Hematopoietic multipotent progenitor cell treated with erythropoietin and hydrocortisone succinate and interleukin-3 and kit ligand, for 8 days (in vitro differentiated cells): ENCODE measurements at places on chromosomes 4 and X.

DNA sequence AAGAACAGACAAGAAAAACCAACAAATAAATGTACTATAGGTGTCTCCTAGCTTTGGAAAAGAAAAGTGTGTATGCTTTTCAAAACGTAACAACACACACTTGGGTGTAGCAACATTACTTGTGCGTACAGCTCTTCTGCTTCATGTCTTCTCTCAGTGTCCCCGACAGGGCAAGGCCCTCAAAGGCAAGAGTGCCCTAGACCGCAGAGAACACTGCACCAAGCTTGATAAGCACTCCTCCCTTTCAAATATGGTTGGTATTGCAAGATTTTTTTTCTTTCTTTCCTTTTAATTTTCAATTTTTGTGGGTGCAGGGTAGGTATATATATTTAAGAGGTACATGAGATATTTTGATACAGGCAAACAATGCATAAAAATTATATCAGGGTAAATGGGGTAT, 106.8 kb downstream of the EIF4E start:
- DNase-seq = peak; percentile 82

DNA sequence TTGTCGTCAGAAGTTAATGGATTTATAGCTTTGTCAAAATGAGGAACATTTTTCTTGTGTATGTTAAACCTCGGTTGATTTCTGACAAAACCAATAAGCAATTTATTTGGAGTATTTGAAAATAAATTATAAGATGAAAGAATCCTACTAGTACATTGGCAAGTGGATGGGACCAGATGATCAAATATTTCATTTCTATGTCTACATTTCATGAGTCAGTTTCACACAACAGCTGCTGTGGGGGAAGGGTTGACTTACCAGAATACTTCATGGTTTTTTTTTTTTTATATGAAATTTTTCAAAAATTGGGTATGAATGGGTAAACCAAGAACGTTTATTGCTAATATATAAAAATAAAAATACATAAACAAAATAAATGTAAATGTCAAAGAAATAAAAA, 39.4 kb downstream of the RAPGEF2 start:
- DNase-seq = peak; percentile 38

GRCh38 chrX:130186651-130187050, 14.9 kb downstream of the RAB33A start:
- DNase-seq = no peak

DNA sequence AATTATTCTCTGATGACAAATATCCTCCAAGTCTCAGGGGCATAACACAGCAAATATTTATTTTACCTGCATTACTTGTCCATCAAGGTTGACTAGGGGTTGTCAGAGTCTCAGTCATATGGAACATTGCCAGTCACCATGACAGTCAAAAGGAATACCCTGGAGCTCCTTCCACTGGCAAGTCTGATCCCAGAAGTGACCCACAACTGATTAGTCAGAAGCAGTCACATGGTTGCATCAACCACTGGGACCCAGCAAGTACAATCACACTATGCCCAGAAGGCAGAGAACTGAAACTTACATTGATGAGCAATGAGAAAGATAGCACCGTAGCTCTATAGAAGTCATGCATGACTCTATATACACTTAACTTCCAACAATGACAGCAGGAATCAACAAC, 41.9 kb upstream of the SOD3 start:
- DNase-seq = no peak

DNA sequence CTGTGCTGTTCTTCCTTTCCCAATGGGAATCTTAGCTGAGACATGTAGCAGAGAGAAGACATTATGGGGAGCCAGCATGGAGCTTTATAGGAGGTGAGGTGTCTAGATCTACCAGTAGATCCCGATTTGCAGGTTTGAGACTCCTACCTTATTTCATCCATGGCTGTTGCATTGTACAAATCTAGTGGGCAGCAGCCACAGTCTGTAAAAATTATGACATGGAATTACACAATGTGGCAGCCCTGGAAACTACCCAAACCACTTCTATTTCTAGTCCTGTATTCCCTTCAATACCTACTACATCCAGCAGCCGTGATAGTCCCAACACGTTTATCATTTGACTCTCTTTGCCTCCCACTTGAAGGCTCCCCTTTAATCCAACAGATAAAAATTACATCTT, 8.1 kb downstream of the ATP7A start:
- DNase-seq = no peak

DNA sequence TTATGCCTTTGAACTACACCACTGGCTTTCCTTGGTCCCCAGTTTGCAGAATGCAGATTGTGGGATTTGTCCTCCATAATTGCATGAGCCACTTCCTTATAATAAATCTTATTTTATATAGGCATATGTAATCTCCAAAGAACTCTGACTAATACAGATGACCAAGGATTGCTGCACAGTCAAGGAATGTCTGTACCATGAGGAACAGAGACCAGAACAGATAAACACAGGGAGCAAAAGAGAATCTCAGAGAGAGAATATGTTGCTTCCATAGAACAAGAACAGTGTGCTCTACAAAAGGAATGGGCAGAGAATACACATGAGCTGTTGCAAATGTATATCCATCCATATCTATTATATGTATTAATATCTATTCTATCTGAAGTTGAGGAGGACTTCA, 111.1 kb downstream of the ADRA2C start:
- no peak for DNase-seq

GRCh38 chrX:69124108-69124507, 41.1 kb downstream of the PJA1 start:
- no peak for DNase-seq

DNA sequence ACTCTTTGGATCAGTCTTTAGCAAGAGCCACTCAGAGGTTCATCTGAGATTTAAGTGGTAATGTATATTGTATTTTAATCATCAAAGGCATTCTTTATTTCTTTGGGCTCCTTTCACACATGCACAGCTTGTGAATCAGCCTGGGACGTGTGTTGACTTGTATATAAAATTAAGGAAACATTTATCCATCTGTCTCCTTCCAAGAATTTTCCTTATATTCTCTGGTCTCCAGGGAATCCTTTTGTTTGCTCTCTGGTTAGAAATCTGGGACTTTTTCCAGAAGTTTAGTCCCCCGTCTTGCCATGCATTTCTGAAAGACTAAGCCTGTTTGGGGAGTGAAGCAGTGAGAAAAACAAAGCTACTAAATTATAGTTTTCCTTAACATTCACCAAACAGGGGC, 212.3 kb downstream of the DCAF12L2 start:
- no peak for DNase-seq

DNA sequence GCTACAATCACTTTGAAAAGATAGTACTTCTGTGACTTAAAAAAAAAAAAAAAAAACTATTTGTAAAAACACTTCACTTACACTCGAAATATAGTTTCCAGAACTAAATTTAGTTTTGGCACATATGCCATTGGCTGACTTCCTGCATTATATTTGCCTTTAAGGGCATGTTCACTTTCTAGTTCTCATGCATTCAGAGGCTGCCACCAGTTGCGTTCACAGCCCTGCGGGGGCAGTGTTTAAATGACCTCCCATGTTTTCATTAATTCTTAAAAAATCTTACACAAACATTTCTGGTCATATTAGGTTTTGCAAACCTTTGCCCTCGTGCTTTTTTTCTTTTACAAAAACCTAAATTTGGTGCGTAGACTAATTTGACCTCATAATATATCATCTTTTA, 12.4 kb upstream of the ARHGAP6 start:
- DNase-seq = no peak

DNA sequence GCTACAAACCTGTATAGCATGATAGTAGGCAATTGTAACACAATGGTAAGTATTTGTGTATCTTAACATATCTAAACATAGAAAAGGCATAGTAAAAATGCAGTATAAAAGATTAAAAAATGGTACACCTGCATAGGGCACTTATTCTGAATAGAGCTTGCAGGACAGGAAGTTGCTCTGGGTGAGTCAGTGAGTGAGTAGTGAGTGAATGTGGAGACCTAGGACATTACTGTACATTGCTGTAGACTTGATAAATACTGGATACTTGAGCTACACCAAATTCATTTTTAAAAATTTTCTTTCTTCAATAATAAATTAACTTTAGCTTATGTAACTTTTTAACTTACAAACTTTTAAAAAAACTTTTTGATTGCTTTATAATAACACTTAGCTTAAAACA, 68.2 kb upstream of the MAML3 start:
- DNase-seq = no peak

DNA sequence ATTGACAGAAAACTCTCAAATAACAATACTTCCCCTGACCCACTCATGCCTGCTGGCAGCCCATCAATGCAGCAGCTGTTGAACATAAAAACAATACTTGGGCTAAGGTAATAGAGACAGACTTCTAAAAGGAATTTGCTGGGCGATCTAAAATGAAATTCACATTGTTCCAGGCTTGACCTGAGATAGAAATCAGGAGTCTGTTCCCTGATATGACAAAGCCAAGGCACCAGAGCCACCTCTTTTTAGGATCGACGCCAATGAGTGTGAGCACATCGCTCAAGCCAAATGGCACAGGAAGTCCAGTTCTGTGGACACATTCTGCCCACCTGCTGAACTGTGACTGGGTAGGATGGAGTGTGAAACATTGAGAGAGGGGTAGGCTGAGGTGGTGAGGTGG, 4.9 kb downstream of the SEPTIN11 start:
- DNase-seq = no peak

DNA sequence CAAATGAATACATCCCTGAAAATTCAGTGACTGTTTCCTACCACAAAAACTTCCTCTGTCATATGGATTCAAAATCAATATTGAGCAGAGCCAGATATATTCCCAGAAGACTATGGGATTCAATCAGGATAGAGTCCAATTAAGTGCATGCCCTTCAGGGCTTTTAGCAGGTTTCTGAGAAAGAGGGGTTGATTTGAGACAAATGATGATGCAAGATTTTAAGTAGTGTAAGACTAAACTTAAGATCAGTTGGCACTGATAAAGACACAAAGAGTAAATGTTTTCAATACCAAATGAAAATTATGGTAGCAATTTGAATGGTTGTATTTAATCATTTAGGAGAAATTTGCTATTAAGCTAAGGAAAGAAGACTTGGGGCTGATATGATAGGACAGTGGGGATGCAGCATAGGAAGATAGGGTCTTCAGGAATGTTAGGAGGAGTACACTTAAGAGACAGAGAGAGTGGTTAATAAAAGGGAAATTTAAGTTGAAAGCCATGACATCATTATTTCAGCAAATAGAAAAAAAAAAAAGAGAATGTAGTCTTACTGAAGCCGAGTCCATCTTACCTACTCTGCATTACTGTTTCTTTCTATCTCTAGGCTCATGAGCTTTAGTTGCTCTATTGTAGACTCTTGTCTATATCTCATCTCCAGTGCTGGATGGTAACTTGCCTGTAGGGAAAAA, 32.0 kb upstream of the XK start:
- peak; percentile 47 for DNase-seq

DNA sequence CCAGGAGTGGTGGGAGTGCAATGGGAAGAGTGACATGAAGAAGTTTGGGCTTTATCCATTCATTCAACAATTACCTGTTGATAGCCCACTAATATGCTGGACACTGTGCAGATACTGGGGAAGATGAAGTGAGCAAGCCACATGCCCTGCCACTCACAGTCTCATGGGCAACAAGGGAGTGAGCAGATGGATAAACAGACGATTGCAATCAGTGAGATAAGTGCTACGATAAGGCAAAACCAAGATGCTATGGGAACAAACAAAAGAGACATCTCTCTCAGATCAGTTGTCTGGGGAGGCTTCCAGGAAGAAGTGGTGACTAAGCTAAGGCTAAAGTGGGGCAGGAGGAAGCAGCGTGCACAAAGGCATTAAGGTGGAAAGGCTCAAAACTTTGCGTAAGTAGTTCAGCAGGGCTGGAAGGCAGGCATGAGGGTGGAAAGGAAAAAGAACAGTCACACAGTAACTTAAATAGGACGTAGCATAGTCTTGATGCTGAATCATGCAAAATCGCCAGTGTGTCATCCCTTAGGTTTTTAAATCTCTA, 31.7 kb downstream of the GAB3 start:
- no peak for DNase-seq

GRCh38 chr4:138494931-138495330, 252.8 kb upstream of the SLC7A11 start:
- DNase-seq = peak; percentile 9

DNA sequence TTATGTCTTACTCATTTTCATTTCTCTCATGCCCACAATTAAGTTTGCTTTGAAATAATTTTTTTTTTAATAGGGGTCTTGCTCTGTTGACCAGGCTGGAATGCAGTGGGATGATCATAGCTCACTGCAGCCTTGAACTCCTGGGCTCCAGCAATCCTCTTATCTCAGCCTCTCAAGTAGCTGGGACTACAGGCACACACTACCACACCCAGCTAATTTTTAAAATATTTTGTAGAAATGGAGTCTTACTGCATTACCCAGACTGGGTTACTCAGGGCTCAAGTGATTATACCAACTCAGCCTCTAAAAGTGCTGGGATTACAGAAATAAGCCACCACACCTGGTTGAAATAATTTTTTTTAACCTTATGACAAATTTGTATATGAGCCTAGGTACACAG, 19.2 kb upstream of the MAB21L2 start:
- no peak for DNase-seq

GRCh38 chrX:147912093-147912801, 528 bp downstream of the FMR1 start:
- peak; percentile 48 for DNase-seq

- DNase-seq = no peak
Measured at GRCh38 chr4:20037745-20038144, 214.0 kb upstream of the SLIT2 start.

DNA sequence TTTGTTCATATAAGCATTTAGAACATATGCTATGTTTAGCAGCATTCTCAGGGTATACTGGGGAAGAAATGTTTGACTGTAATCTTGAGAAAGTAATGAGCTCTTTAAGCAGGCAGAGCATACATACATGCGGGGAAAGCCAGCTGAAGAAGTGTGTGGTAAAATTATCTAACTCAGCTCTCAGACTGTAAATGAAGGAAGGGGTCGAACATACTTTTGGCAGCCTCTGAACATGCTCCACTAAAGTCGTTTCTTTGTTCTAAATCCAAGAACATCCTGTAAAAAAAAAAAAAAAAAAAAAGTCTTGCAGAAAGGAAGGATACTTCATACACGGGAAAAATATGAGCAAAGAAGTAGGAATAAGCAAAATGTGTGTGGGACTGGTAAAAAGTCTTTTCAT, 224.8 kb downstream of the GRID2 start:
- no peak for DNase-seq

GRCh38 chr4:118904418-118904817, 15.8 kb downstream of the SYNPO2 start:
- DNase-seq = no peak

DNA sequence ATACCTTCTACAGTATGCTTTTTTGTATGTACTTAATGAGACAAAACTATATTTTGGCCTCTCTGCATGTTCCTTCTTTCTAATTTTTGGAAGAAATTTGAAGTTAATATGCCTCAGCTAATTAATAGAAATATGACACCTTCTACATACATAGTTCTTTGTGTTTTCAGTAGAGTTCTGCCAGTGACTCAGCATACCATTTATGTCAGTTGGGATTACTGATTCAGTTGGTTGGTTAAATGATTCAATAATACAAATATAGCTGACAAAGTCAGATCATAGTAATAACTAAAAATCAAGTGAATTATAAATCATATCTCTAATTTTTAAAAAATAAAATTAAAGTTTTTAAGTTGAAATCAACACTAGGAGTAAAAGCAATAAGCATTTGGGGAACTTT, 16.8 kb downstream of the BTC start:
- DNase-seq = no peak

GRCh38 chr4:140841186-140841585, 85.0 kb upstream of the TBC1D9 start:
- DNase-seq = no peak
